CD4-positive, CD25-positive, alpha-beta regulatory T cell (primary cell): ENCODE measurements at places on chromosomes 16 and 17. TPM values are rescaled to one million over a fixed set of nuclear protein-coding genes. Genes with fewer than 3 reads are reported as not detected.

The ZNF207 gene
- polyA plus RNA-seq: 174 TPM

The ALOX15B gene
- not detected for polyA plus RNA-seq

The CLUH gene
- 4.1 TPM for polyA plus RNA-seq

The TSPOAP1 gene
- 1.6 TPM for polyA plus RNA-seq

The ABCA8 gene
- polyA plus RNA-seq: not detected

The SOX15 gene
- not detected for polyA plus RNA-seq

The TP53TG3B gene
- not detected for polyA plus RNA-seq

The ABCA9 gene
- not detected for polyA plus RNA-seq

The FAM20A gene
- not detected for polyA plus RNA-seq

The ODAD4 gene
- polyA plus RNA-seq: 0.15 TPM

DNA sequence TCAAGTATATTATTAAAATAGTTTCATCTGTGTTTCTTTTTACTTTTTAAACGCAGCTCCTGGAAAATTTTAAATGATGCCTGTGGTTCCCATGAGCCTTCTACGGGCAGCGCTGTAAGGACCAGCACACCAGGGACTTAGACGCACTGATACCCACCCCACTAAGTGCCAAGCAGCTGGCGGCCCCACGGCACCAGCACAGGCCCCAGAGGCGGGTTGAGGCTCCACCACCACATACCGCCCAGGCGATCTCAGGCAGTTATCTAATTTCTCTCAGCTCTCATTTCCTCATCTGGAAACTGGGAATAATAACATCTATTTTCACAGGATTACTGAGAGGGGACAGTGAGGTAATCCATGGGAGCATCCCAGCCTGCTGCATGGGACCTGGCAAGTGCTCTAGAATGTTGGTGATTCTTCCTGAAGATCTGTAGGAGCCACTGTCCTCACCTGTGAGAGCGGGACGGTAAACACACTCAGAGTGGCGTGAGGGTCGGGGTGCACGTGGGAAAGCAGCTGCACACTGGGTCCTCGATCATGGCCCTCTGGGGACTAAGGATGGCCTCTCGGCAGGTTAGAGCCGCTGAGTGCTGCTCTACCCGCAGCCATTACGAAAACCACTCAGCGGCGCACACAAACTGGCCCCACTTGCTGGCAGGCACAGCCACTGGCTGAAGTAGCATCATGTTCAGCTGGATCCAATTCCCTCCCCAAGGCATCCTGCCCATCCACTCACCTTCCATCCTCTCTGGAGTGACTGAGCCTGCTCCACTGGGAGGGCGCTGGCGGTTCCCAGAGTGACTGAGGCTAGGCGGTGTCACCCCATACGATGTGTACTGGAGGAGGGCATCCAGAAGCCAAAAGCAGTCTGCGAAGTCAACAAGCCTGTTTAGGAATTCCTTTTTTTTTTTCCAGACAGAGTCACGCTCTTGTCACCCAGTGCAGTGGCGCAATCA is 17.6 kb upstream of the SLC38A8 start:
- no peak for DNase-seq

- DNase-seq: peak; percentile 70
Observed at GRCh38 chr16:711548-712320, 3.2 kb upstream of the METRN start.

DNA sequence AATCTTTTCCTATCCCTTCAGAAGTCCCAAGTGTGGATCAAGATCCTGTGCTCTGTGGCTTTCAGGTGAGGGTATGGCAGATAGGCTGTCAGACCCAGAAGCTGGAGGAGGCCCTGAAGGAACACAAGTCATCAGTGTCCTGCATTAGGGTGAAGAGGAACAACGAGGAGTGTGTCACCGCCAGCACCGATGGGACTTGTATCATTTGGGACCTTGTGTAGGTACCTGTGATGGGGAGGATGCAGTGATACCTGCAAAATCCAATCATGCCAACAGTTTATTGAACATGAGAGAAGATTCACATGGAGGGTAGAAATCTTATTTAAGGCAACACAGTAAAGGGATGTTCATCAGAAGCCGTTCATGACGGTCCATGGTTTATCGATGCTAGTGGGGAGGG is 10.0 kb upstream of the USP43 start:
- DNase-seq: no peak

- DNase-seq: no peak
Observed at GRCh38 chr17:82394278-82394677, 22.7 kb downstream of the UTS2R start.

DNA sequence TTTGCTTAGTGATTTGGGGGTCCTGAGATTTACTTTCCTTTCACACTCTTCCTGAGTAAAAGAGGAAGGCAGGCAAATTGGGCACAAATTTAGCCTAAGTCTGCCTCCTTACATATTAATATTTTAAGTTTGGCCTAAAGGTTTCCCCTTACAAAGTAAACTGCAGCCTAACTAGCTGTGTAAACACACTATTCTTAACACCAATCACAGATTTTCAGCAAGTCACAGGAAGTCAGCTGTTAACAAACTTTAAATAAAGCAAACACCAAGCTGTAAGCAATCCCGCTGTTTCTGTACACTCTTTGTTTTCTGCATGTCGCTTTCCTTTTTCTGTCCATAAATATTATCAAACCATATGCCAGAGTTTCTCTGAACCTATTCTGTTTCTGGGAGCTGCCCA is 45.1 kb upstream of the ABCC11 start:
- no peak for DNase-seq

DNA sequence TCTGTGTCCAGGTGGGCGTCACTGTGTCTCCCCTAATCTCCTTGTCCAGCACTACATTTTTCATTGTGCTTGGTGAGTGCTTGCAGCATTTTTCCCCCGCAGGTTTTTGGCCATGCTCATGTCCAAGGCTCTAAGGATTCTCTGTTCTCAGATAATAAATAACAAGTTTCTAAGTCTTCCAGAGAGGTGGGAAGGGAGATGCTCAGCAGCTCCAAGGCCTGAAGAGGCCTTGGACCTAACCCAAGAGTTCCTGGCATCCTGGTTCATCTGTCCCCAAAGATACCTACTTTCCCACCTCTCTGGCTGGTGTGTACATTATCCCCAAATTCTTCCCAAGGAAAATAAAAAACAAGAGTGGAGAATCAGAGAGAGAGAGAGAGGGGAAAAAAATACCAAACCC is 45.3 kb downstream of the MEOX1 start:
- no peak for DNase-seq

DNA sequence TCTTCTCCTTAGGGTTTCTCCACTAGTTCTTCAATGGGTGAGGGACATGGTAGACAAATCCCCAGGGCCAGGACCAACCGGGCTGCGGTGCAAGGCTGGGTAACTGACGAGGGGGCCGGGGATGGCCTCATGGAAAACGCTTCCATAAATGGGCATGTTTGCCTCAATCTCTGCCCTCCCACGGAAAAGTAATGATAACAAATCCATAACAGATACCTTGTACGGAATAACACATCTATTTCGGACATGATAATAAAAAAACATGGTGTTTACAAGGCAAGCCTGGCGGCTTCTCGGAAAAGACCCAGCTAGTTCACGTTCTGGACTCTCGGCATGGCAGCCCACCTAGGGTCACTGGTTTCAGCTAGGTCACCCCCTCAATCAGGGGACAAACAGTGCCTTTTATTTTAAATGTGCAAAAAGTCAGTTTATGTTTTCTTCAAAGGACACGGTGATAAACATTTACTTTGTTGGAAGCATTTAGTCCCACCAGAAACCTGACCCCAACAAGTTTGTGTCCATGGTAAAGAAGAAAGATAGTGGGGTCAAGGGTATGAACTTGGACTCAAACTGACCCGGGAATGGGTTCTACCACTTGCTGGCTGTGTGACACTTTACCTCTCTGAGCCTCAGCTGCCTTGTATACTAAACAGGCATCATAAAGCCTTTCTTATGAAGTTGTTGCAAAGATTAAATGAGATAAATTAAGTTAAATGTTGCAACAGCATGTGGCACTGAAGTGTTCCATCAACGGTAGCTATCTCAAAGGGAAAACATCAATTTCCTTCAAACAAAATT is 1.7 kb downstream of the MYH11 start:
- DNase-seq: no peak

DNA sequence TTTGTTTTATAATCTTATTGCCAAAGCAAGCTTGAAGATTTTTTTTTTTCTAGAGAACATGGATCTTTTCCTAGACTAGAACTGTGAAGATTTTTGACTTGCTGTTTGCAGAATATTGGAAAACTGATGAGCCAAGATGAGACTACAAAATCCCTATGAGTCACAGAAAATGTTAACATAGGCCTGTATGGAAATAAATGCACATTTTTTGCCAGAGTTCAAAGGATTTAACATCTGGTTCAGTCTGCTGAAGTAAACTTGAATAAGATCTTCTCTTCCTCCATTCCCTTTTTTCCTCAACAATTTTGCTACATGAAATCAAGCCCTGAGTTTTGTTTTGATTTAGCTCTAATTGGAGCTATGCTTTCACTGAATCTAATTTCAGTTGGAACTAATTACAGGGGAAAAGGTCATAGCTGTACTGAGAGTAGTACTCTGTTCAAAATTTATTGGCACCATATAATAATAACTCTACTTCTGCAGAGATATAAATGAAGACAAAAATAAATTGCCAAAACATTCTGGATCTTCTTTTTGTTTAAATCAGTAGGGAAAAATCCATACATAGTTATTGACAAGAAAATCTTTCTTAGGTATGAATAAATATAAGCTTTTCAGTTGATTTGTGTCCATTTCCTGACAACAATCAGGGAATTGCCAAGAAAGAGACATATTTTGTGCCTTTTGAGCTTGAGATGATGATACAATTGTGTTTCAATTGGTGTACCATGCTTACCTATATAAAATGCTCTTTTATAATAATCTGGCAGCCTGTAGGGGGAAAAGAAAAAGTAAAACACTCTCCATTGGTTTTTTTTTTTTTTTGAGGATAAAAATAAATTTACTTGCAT is 387.5 kb upstream of the GOT2 start:
- no peak for DNase-seq

GRCh38 chr16:50627419-50627818 is 53.7 kb downstream of the SNX20 start:
- no peak for DNase-seq

DNA sequence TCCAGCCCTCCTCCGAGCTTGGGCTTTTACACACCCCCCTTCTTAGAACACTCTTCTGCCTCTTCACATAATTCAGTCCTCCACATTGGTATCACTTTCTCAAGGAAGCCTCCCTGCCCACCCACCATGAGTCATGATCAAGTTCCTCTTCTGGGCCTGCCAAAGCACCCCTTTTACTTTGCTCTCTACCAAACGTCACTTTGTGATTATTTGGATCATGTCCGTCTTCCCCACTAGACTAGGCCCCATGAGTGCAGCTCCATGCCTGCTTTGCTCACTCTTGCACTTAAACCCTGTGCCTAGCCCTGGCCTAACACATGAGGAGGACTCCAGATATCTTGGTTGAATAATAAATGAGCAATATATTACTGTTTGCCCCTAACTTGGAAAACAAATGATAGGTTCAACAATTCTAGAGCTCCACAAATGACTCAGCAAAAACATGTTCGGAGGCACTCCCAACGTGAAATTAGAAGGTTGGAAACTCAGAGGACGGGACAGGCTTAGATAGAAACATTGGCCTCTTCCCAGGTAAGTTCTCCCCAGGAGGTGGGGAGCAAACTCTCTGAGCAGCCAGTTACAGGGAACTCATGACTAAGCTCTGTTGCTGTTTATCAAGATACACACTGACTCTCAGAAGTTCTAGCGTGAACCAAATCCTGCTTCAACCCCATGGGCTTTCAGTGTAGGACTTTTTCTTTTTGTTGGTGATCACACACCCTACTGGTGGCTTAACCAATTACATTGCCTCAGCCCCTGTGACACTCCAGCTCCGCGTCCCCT is 28.3 kb downstream of the G6PC1 start:
- no peak for DNase-seq

GRCh38 chr17:67246653-67247415 is 1.8 kb upstream of the HELZ start:
- peak; percentile 44 for DNase-seq

DNA sequence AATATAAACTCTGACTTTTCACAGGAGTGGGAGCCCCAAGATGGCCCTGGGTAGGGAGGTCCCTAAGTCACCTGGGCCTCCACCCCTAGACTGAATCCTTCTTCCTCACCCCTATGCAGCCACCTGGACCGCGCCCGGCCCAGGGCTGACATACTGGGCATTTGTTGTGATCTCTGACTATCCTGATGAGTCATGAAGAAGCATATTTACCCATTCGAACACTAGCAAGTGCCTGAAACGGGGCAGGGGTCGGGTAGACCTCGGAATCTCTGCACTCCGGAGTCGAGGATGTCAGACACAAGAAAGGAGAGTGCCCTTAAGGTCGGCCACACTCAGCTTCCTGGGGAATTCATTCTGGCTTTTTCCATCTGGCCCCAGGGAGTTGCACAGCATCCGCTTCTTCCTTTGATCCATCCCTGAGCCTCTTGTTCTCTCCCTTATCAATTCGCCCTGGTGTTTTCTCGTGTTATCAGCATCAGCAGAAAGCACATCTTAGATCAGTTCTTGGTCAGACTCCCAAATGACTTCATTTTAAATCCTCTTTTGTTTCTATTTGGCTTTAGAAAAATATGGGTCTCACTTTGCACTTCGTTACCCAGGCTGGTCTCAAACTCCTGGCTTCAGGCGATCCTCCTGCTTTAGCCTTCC is 10.4 kb downstream of the METTL22 start:
- no peak for DNase-seq

- no peak for DNase-seq
Observed at GRCh38 chr17:77892469-77893143, 65.9 kb upstream of the TNRC6C start.

GRCh38 chr17:73211745-73212144 is 18.9 kb downstream of the COG1 start:
- peak; percentile 75 for DNase-seq

GRCh38 chr16:84663433-84664101 is 15.3 kb downstream of the KLHL36 start:
- DNase-seq: no peak

DNA sequence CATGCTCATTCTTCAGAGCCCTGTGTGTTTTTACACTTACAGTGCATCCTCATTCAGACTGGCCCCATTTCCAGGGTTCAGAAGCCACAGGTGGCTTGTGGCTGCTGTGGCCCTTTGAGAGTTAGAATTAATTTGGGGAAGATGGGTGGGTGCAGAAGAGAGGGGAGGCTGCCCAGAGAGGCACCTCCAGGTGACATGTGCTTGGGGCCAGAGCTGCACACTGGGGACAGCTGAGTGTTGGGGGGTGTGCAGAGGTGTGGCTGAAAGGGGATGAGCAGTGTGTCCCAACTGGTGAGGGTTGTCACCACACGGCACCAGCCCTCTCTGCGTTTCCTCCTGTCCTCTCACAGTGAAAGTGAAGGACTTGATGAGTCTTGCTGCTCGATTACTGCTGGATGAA is 6.9 kb upstream of the EIF1 start:
- DNase-seq: no peak

DNA sequence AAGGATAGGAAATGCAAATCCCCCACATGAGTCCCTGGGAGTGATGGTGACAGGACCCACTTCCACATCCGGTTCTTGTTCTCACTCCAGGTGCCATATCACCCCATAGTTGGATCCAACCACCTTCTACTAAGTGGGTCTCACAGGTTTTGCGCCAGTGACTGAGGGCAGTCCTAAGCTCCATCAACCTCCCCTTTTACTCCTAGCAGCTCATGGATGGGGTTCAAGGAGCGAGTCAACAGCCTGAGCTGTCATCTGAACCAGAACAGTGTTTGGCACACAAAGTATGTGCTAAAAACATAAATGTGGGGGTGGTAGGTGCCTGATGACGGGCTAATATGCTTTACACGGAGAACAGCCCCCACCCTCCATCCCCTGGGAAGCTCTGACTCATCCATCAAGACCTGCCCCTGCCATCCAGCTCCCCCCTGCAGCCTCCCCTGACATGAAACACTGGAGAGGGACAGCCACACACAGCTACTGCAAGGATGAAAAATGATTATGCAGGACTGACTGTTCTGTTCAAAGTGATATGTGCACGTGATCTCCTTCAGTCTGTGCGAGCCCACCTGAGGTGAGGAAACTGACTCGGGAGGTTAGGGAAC is 143.2 kb upstream of the CDH5 start:
- DNase-seq: no peak
